Uterus (tissue), 4 donors: ENCODE measurements at places on chromosomes 5 and 9.

DNA sequence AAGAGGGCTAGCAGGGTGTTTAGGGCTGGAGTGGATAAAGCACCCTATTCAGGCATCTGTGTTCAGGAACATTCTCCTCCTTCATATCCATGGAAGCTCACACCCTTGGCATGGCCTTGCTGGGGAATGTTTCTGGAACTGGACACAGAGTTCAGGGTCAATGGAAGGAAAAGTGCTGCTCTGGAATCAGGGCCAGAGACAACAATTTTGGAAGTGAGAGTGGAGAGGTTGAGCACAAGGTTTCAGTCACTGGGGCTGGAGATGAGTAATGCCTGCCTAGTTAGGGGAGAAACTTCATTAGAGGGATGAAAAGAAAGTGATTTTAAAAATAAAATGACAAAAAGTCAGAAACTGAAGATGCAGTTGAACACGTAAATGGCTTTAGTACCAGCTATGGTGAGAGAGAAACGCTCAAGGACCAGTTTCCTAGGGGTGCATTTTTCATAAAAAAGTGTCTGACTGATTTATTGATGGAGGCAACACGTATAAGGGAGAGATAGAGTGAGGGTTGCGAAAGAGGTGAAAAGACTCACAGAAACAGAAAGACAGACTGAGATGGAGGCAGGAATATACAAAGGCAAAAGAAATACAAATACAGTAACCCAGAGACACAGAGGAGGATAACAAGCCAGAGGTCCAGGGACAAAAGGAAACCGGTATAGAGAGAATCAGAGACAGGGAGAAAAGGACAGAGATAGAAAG is 8.0 kb upstream of the TNFSF15 start:
- no peak for DNase-seq

DNA sequence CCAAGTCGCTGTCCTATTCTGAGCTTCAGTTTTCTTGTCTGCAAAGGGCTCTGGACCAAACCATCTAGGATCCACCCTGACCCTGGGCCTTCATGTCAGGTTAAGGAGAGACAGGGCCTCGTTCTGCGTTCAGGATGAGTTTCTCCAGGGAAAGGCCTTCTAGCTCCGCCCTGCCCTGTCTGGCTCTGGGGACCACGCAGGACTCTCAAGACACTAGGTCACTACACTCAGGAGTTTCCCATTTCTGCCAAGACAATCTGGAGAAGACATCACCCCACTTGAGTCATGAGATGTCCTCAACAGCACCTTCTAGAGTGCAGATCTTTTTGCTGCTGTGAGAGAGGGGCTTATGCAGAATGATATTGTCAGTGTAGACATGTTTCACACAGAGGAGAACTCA is 53.2 kb upstream of the KCNMB1 start:
- DNase-seq = no peak

- no peak for DNase-seq
Observed at GRCh38 chr9:98002808-98003207, 19.7 kb downstream of the ANP32B start.

GRCh38 chr5:176889321-176890280 is 9.5 kb downstream of the HK3 start:
- no peak for DNase-seq
